ENCODE measurements at places on chromosomes 5 and 9. TPM values are rescaled to one million over a fixed set of nuclear protein-coding genes. Genes with fewer than 3 reads are reported as not detected.
A peak's percentile ranks its signal among the peaks of the same experiment; 100 is the strongest.

- DNase-seq, result no peak
Measured at GRCh38 chr5:181098762-181099601, 32.0 kb downstream of the OR2V1 start.

- peak; percentile 83 for DNase-seq
Measured at GRCh38 chr5:169161022-169161680, 139.8 kb downstream of the SLIT3 start.

DNA sequence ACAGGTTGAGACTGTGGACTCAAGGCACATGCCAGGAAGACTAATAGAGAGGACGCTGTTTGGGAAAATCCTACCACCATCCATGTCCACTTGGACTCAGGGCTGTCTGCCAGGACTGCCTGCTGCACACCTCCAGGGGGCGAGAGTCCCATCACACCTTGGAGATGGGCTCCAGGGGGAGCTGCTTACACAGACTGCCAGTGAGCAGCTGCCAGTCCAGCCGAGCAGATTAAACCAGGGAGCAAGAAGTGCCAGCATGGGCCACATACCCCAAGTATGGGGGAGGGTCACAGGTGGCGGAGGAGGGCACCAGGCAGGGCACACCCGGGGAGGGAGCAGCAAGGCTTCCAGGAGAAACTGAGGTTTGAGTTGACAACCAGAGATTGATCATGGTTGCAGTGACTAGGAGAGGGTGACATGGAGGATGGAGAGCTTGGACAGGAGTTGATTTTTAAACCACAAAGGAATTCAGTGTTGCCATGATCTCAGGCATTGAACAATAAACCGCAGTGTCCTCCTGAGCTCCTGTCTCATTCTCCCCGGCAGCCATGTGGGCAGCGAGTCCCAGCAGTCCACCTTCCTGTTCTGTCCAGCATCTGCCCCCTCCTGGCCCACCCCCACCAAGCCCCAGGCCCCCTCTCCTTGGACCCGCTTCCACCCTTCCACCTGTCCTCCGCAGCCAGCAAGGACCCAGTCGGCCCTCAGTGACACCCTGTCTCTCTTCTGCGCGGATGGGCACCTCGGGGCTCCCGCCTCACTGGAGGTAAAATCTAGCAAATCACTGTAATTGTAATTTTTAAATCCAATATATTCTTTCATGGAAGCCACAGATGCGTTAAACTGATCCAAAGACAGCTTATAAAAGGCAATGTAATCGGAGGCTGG, 3.1 kb upstream of the VAV2 start:
- DNase-seq, result no peak

- no peak for DNase-seq
Measured at GRCh38 chr5:36447776-36448175, 146.1 kb upstream of the RANBP3L start.

DNA sequence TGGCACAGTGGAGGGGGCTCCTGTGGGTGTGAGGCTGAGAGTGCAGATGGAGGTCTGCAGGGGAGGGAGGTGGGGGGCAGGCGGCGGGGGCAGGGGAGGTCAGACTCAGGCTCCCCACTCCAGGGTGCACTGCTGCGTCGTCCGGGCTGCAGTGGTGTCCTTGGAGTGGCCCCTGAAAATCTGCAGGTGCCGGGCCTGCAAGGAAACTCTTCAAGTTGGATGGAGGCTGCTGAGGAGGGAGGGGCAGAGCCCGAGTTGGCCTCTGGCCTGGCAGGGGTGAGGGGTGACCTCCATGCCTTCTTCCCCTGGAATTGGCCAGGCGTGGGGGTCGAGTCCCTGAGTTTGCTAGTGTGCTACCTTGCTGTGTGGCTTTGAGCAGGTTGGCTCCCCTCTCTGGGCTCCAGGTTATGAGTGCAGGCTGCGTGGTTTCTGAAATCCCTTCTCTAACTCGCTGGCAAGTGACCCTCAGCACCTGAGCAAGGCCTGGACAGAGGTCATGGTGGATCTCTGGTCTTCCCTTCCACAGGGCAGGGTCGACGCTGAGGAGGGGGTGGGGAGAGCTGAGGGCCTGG, 888 bp downstream of the ADAMTSL2 start:
- no peak for DNase-seq

DNA sequence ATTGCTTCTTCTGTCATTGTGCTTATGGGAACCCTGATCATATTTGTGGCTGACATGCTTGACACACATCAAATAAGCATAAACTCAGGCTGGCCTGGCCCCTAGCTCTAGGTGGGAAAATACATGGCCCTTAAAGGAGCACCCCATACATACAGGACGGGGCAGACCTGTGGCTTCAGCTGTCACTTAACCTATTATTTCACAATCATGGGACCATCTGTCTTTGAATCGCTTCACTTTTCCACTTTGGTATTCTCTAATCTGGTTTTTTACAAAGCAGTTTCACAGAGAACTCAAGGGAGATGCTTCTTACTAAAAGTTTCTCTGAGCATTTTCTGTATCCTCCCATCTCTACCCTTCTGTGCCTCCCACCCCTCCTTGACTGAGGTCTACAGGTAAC, 34.6 kb upstream of the LRRTM2 start:
- no peak for DNase-seq

GRCh38 chr5:59095480-59095879, 512.6 kb downstream of the RAB3C start:
- no peak for DNase-seq

DNA sequence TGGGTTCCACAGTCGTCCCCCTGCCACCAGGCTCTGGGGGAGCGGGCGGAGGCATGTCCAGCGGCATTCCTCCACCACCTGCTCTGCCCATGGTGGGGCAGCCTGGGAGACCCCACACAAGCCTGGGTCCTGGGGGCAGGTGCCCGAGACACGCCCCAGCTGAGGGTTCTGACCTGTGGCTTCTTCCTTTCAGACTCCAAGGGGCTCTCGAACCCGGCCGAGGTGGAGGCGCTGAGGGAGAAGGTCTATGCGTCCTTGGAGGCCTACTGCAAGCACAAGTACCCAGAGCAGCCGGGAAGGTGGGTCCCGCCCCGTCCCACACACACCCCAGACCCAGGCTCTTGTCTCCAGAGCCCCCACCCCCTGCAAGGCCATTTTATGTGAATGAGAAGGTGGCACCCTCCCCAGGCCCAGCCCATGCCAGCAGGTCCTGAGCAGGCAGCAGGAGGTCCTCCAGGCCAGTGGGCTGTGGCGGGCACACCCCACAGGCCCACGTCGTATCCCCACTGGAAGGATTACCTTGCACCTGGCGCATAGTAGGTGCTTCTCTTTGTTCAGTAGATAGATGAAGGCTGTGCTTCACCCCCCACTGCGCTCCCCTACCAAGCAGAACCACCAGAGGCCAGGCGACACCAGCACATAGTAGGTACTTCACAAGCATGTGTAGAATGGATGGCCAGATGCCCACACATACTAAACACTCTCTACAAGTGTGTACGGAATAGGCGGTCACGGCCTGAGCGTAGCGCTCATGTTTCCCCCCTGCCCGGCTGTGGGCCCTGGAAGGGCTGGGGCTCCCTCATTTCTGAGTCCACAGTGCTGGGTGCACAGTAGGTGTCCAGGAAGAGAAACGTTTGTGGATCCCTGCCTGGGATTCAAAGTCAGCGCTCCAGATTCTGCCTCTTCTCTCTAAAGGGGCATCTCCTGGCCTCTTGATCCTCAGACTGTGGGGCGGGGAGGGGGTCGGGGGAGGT, 107.9 kb downstream of the RXRA start:
- DNase-seq, result no peak

GRCh38 chr9:129172816-129173215, 5.2 kb downstream of the IER5L start:
- DNase-seq, result no peak

DNA sequence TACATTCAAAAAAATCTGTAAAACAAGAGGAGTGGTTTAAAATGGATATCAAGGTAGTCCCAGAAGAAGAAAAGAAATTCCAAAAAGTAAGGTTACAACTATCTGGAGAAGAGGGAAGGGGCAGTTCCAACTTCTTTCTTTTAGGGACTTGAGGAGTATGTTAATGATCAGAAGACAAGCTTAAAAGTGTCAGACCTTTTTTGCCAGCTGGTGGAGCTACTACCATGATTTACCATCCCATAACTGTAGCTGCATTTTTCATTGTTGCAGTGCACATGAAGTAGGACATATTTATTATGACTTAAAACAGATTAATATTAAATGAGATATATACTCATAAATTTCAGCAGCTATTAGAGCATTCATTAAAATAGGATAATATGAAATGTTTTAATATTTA, 158.5 kb upstream of the RGS7BP start:
- no peak for DNase-seq

- DNase-seq, result no peak
Measured at GRCh38 chr9:78763424-78763823, 466.5 kb downstream of the PSAT1 start.

GRCh38 chr5:19322716-19323485, 665.1 kb downstream of the CDH18 start:
- DNase-seq, result peak; percentile 5

- DNase-seq, result no peak
Measured at GRCh38 chr9:135724186-135724787, 22.3 kb downstream of the KCNT1 start.

DNA sequence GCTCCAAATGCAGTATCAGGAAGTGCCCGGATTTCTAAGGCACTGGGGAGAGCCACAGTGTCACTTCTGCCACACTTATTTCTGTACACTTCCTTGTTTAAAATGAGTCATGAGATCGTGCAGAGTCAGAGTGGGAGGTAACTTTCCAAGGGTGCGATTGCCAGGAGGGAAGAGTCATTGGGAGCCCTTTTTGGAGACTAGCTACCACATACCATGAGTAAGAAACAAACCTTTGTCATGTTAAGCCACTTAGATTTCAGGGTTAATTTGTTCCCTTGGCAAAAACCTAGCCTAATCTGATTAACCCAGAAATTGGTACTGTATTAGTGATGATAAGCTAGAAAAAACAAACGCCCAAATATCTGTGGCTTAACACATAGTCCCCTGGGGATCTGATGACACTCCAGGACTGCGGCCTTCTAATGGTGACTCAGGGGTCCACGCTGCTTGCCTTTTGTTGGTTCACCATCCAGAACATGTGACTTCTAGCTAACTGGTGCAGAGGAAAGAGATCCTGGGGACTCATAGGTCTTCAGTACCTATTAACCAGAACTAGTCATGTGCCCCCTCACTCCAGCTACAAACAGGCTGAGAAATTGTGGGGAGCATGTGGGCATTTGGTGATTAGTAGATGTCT, 48.6 kb upstream of the TLE1 start:
- no peak for DNase-seq

DNA sequence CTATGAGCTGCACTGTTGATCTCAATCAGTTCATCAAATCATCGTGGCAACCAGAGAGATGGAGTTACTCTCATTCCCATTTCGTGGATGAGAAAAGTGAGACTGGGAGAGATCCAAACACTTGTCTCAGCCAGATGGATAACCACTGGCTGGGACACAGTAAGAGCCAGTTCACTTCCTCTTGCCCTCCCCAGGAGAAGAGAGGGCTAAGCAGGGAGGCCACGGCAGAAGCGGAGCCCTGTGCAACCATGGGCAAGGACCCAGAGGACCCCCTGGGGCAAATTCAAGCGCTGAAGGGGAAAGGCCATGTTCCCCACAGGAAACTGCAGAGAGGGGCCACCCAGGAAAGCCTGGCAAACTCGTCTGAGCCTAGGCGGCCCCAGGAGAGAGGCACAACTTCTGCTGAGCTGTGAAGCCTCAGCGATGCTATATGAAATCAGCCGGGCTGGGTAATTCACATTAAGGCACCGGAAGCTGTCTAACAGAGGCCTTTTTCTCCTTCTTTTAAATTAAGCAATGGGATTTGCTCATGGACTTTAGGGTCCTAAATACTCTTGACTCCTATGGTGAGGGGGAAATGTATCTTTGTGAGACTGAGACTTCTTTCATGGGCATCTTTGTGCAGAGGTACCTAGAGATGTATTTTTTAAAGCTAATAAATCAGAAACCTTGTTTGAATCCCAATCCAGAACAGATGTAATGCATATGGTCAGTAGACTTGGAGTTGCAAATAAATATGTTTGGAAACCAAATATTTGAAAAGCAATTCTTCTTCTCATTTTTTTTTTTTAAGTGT, 137.1 kb upstream of the SMIM23 start:
- DNase-seq, result no peak

GRCh38 chr9:6277417-6277816, 50.8 kb upstream of the TPD52L3 start:
- DNase-seq, result no peak

- DNase-seq, result no peak
Measured at GRCh38 chr9:13665418-13666066, 386.1 kb upstream of the MPDZ start.

- DNase-seq, result no peak
Measured at GRCh38 chr5:86175224-86175623, 442.5 kb upstream of the COX7C start.

DNA sequence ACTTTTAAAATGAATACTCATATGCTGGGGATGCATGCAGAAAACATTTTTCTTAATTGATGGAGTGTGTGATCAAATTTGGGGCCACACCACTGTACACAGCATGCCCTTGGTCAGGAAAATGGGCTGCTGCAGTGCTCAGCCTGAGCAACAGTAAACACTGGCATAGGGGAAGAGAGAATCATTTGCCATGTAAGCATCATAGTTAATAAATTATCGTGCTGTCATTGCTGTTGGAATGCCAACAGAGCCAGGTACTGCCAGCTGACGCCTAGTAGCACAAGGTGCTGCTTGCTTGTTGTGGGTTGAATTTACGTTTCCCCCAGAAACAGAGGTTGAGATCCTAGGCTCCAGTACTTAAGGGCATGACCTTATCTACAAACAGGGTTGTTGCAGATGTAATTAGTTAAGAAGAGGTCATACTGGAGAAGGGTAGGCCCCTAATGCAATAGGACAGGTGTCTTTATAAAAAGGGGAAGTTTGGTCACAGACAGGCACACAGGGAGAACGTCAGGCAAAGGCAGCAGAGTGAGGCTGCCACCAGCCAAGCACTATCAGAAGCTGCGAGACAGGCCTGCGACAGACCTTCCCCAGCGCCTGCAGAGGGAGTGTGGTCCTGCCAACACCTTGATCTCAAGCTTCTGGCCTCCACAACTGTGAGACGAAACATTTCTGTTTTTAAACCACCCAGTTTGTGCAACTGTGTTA, 25.3 kb downstream of the DAP start:
- no peak for DNase-seq

- DNase-seq, result no peak
Measured at GRCh38 chr5:170266570-170267381, 30.8 kb downstream of the LCP2 start.

GRCh38 chr5:83718195-83718825, 2.3 kb downstream of the HAPLN1 start:
- peak; percentile 57 for DNase-seq

The REEP5 gene
- total RNA-seq, result 88.2 TPM

The ZNF618 gene
- total RNA-seq, result 1.2 TPM

The IRX2 gene
- 44.1 TPM for total RNA-seq

The TAF11L10 gene
- not detected for total RNA-seq

The FAM81B gene
- total RNA-seq, result not detected

The RNF224 gene
- 0.27 TPM for total RNA-seq

The CLK4 gene
- 26.5 TPM for total RNA-seq

The KCNN2 gene
- not detected for total RNA-seq

The C5orf52 gene
- total RNA-seq, result not detected

The MEIKIN gene
- not detected for total RNA-seq

The TMEM174 gene
- not detected for total RNA-seq

The TAF11L5 gene
- total RNA-seq, result not detected

The SLC2A6 gene
- 8.4 TPM for total RNA-seq

The FBN2 gene
- total RNA-seq, result 0.56 TPM

The SLC25A2 gene
- 0.67 TPM for total RNA-seq

The KIAA0825 gene
- total RNA-seq, result 0.50 TPM

The DMRT3 gene
- total RNA-seq, result not detected
